Fibroblast of villous mesenchyme (primary cell): ENCODE measurements at places on chromosomes 2 and 18.
A peak's percentile ranks its signal among the peaks of the same experiment; 100 is the strongest.

GRCh38 chr2:239157269-239157668 is 243.6 kb downstream of the HDAC4 start:
- DNase-seq: no peak

DNA sequence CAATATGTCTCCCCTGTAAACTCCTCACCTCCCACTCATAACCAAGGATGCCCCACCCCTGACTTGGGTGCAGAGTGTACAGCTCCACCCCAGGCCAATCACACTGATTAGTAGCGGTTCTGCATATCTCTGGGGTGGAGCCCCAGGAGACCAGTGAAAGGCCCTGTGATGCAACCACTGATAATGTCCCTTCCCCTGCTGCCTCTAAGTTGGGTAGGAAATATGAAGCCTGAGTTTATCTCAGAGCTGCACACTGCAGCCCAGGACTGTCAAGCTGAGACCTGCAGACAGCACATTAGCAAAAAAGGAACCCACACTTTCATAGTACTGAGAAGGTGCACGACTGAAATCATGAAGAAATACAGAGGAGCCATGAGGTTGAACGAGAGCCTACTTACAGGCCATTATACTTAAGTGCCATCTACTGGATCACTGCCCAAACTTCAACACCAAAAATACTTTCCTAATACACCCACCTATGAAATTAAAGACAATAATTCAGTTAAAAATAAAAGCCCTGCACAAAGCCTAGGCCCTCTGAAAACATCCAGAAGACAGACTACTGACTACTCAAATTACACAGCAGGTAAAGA is 455.4 kb upstream of the LRRTM4 start:
- no peak for DNase-seq

GRCh38 chr2:63872571-63873328 is 31.1 kb downstream of the UGP2 start:
- DNase-seq: no peak

DNA sequence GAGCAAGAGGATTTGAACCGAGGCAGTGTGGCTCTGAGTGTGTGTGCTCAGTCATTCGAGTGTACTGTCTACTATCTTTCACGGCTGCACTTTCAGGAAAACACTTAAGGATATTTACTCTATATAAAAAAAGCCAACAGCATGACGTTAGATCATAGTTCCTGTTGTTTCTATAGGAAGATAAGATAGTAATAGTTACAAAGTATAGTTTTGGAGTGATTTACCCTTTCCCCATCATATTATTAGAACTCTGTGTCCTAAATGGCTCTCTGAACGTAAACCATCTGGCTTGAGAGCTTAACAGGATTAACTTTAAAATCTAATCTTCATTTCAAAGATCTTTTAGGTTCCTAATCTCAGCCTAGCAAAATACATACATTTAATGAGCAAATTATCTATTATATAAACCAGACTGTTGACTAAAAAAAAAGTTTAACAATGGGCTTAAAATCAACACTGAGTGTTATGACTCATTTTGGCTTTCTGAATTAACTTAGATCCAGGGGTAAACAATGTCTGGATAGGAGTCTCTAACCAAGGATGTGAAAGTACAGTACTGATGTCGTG is 150.3 kb upstream of the DNMT3A start:
- peak; percentile 83 for DNase-seq
